ENCODE measurements at places on chromosomes 13 and 19.

GRCh38 chr13:71624653-71625600, 242.1 kb downstream of the DACH1 start:
- DNase-seq, result no peak

GRCh38 chr19:36103040-36103626, 7.8 kb upstream of the OVOL3 start:
- no peak for DNase-seq

DNA sequence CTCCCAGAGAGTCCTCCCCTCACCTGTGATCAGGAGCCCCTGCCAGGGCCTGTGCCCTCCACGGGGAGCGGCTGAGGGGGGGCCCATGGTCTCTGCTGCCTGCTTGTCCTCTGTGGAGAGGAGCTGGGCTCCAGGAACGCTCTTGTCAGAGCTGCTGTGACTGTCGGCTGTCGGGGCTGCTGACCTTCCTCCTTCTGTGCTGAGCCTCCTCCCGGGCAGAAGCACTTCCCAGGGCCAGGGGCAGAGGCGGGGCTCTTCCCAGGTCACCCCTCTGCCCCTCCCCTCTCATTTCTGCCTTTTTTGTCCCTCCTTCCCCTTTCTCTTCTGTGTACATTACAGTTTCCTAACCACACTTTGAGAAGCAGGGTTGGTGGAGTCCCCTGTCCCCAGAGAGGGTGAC, at the start of gene CEACAM4:
CEACAM4 (minus strand) TSS at position 198 of the 400 bp plus-strand sequence; CDS start at position 87, 111 bp downstream.
- DNase-seq, result no peak

GRCh38 chr19:17751103-17751911, at the start of gene FCHO1:
Gene FCHO1 (plus strand): TSS chr19:17751477. CDS start chr19:17755165, 3,688 bp downstream.
- peak; percentile 76 for DNase-seq

- no peak for DNase-seq
Measured at GRCh38 chr13:37534676-37535075, 63.9 kb downstream of the POSTN start.

DNA sequence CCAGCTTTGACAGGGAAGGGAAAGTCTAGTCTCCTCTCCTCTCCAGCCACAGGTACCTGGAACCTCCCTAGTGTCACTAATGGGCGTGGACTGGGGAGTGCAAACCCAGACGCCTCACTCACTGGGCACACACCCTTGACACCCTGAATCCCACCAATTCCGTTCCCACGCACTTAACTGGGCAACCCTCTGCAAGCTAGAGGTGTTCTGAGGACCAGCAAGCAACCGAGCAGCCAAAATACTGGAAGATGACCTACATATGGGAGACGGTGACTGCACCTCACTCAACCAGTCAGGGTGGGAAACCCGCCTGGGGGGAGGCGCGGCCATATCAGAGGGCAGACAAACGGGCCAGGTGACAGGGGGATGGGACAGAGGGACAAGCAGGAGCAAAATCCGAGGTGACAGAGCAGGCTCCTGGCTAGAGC, 991 bp downstream of the ABHD17A start:
- no peak for DNase-seq

DNA sequence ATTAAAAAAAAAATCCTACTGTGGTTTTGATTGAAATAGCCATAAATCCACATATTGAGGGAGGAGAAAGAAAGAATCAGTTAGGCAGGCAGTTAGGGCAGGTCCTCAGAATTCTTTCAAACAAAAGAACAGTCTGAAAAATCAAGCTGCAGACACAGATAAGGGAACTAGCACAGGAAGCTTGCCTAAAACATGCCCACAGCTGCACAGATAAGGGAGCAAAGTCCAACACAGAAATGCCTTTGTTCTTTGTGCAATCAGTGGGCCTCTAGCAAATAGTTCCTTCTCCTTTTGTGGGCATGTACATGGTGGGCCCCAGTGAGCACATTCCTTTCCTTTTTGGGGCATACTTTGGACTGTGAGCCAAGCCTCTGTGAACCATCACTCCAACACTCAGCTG, 42.7 kb downstream of the UTP14C start:
- DNase-seq, result no peak

DNA sequence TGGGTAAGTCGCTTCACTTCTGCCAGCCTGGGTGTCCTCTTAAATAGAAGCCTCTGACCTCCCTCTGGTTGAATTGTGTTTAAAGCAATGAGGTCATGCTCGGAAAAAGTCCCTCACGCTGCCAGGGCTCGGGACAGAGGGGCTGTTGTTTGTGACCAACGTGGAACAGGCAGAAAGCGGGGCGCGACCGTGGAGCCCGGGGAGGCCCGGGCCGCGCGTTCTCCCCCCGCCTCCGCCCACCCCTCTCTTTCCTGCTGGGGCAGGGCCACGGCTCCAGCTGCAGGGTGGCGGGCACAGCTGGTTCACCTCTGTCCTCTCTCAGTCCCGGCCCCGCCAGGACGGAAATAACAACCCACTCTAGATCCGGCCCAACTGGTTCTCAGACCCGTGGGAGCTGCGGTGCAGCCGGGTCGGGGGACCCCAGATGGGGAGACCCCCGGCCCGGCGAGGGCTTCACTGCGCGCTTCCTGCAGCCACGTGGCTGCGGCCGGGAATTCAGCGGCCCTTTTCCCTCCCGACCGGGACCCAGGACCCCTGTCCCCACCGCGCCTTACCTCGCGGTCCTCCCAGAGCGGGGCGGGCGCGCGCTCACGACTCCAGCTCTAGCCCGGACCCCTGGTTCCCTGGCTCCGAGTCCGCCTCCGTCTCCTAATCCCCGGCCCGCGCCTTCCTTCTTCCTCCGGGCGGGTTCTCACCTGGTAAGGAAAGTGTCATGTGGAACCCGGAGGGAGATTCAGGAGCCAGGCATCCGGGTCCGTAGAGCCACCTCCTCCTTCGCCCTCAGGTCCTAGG, 1.9 kb downstream of the CDC42EP5 start:
- no peak for DNase-seq

DNA sequence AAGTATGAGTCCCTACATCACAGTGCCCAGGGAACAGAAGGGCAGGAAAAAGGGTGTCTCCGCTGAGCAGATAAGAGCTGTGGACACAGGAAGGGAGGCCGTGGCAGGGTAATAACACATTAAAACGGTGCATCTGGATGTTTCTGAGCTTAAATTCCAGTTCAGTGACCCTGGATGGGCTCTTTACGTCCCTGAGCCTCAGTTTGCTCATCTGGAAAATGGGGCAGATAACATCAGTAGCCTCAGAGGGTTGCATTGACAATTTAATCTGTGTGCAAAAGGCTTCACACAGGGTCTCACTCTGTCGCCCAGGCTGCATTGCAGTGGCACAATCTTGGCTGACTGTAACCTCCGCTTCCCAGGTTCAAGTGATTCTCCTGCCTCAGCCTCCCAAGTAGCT, 58.1 kb downstream of the CELF5 start:
- no peak for DNase-seq

GRCh38 chr19:5339950-5340636, 519 bp downstream of the PTPRS start:
- no peak for DNase-seq

GRCh38 chr19:1624458-1624857, 19.2 kb upstream of the UQCR11 start:
- peak; percentile 48 for DNase-seq

- peak; percentile 27 for DNase-seq
Measured at GRCh38 chr19:10603873-10604459, 16.9 kb upstream of the AP1M2 start.

DNA sequence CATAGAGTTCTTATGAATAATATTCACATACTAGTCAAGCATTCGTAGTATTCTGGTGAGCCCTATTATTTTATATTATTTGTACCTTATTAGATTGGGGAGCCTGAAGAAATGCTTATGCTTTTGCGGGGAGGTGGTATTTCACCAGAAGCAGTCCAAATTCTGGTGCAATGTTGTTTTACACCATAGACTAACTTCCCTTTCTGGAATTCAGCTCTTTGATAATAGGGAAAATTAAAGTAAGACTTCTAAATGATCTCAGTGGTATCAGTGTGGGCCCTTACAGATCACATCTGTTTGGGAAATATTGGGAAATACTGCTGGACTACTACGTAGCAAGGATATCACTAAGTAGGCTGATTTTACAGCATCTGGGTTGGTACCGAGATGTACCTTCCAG, 34.2 kb downstream of the KCTD12 start:
- DNase-seq, result no peak

DNA sequence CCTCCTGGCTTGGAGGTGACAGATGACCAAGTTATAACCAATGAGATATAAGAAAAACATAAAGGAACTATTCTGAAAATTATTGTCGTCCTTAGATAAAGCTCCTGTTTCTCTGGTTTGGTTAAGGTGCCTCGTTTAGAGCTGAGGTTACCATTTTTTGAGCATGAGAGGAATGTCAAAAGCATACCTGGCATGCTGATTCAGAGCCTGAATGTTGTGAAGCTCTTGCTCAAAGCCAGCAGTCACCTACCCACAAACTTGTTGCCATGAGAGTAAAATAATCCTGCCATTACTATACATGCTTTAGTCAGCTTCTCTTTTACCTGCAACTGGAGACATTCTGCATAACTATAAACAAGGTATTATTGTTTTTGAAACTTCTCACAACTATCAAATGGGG, 1116.2 kb downstream of the DIAPH3 start:
- no peak for DNase-seq

Data from stimulated activated CD4-positive, alpha-beta T cell treated with anti-CD3 and anti-CD28 coated beads, Interleukin-4, amount 100 ng/mL, for 4 hours (primary cell).